IMR-90 (cell line): ENCODE measurements at places on chromosomes 1 and 21. TPM values are rescaled to one million over a fixed set of nuclear protein-coding genes. Genes with fewer than 3 reads are reported as not detected.
A peak's percentile ranks its signal among the peaks of the same experiment; 100 is the strongest.

Gene OR10R2
- not detected in 2 replicates for polyA plus RNA-seq

Gene RNU1-2
- polyA plus RNA-seq, result not detected in 2 replicates

DNA sequence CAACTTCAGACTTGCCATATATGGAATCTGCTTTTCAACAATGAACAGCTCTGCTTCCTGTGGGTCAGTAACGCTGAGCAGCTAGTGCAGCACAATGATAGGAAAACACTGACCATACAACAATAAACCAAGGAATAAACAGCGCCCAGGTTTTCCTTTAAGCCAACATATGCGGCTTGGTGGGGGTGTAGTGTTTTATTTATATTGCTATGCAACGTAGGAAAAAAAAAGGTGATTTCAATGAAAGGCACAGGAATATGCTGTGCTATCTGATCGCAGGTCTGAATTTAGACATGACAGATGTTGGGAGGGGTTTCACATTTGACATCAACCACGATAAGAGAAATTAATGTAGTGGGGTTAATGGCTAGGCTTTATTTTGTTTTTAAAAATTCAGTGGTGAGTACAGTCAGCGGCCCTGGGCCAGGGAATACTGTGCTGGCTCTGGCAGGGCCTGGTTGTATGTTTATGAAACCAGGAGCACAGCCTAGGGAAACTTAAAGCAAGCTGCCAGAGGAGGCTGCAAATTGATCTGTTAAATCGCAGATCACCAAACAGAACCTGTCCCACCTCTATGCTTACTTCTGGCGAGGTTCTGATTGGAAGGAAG lies 4.3 kb downstream of the TSPAN2 start:
- DNase-seq, result peak; percentile 1

GRCh38 chr1:30601316-30602085 lies 121.9 kb downstream of the MATN1 start:
- DNase-seq, result no peak

DNA sequence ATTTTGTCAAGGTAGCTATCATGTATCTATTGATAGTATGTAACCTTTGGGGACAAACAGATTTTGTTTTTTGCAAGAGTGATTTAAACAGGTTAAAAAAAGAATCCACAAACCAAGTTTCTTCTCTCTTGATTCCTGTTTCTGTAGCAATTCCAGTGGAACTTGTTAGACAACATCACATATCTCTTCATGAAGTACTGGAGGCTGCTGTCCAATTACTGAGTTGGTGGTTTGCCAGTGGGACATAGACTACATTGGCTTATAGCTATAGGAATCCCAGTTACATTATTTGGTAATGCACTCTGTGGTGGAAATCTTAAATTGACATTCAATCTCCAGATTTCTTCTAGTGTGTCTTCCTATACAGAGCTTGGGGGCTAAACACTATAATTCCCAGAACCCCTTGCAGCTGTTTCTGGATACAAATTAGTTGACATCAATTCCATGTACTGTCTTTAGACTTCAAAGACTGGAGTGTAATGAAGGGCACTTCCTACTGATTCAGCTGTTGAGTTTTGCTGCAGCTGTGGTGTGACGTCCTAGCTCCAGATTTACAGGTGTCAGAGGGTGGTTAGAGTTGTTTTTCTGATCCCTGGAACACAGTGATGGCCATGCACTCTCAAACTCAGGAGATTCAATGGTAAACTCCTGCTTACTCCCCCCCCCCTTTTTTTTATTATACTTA lies 29.4 kb upstream of the GCLM start:
- no peak for DNase-seq

DNA sequence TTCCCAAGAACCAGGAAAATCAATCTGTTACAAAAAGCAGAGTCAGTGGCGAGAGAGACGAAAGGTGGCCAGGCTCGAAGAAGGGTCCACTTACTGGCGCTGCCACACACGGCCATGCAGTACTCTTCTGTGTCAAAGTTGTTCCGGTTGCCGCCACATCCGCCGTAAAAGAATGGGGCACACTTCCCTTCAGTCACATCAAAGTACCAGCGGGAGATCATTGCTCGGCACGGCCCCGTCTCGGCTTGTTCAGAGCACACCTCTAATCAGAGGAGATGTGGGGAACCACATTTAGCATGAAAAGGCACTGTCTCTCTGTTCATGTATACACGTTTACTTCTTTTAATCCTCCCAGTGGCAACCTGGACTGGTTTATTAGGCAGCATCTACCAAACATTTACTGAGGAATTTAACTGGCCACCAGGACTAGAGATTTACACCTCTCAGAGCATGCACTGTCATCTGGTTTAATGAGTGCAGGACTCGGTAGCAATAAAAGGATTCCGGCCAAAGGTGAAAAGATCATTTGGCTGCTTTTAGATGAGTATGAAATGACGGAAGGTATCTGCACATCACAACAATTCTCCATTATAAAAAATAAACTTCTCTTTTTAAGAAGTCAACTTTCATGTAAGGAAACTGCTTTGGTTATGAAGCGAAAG lies 170.5 kb downstream of the APP start:
- DNase-seq, result no peak

GRCh38 chr21:17441370-17441769 lies 71.5 kb upstream of the CXADR start:
- DNase-seq, result peak; percentile 42

DNA sequence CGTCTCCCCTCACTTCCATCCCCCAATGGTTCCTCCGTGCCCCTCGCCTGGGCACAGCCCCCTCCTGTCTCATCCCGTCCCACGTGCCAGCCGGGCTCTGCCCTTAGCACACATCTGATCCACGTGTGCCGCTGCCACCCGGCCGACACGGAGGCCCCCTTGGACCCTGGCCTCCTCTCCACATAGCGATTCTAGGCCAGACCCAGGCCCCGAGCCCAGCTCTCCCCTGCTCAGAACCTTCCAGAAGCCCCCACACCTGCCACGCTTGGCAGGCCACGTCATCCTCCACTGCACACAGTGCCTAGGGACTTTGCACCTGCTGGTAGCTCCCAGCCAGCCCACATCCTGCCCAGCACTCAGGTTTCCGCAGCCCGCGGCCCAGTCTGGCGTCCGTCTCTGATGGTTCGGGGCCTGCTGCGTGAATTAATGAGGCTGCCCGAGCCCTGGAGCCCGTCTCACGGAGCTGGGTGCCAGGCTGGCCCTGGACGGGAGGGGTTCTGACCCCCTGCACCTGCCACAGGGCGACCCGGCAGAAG lies 20.1 kb downstream of the PLCH2 start:
- no peak for DNase-seq

DNA sequence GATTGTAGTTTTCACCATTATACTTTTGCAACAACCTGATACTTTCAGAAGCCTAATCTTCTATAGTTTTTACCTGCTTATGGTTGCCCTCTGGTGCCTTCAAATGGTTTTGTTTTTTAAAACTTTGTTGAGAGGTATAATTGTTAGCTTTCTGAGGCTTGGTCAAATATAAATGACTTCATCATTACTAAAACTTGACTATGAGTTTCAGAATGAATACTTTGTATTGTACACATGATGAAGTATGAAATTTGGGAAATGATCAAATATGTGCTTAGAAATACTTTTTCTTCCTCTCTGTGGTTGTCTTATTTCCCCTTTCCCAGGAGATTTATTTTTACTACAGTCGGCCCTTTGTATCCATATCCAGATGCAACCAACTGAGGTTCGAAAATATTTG lies 151.8 kb upstream of the B3GALT2 start:
- DNase-seq, result peak; percentile 64

DNA sequence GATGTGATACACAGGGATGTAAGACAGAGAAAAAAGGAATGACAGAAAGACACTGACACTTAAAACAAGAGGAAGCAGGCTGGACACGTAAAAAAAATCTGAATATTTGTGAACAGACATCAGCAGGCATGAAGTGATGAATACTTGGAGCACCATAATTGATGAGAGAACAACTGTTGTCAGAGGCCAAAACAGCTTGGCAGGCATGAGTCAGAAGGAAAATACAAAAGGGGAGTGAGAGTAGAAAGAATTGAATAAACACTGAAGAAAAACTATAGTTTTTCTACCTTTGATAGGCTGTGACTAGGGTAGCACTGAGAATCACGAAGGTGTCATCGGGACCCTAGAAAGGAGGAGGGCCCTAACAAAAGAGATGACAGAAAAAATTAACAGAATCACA lies 21.6 kb upstream of the GUCA2A start:
- DNase-seq, result peak; percentile 57
